Activated T-helper 1 cell treated with anti-CD3 and anti-CD28 coated beads, Interleukin-2, amount 50 U/mL, for 16 hours (primary cell): ENCODE measurements at places on chromosomes 3 and 15.

GRCh38 chr15:68413363-68414205 is 18.4 kb downstream of the ITGA11 start:
- DNase-seq: no peak

- no peak for DNase-seq
Observed at GRCh38 chr3:98213276-98213675, 46.8 kb downstream of the OR5H15 start.

DNA sequence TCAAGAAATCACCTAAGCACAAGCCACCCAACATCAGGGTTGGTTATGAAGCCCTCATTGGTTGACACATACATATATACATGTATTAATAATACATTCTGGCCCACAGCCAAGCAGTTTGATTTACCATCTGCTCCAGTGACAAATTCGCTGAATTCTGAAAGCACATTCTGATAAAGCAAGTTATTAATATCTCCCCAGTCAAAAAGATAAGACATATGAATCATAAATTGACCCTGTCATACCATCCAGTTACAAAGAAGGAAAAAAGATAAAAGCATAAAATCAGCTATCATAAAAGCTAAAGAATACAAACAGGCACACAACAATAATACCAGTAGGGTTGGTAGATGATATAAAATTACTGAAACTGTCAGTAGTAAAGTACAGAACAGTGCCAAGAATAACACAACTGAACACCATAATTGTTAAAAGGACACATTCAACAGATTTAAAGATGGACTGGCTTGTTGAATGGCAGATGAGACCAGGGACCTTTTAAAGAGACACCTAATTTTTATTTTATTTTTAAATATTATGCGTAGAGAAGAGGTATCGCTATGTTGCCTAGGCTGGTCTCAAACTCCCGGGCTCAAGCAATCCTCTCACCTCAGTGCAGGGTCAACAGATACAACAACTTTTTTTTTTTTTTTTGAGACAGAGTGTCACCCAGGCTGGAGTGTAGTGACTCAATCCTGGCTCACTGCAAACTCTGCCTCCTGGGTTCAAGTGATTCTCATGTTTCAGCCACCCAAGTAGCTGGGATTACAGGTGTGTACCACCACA is 7.7 kb downstream of the SNX4 start:
- DNase-seq: no peak

GRCh38 chr15:39579487-39580116 is 1.3 kb upstream of the THBS1 start:
- no peak for DNase-seq

GRCh38 chr3:148218222-148218621 is 479.5 kb upstream of the AGTR1 start:
- DNase-seq: no peak

DNA sequence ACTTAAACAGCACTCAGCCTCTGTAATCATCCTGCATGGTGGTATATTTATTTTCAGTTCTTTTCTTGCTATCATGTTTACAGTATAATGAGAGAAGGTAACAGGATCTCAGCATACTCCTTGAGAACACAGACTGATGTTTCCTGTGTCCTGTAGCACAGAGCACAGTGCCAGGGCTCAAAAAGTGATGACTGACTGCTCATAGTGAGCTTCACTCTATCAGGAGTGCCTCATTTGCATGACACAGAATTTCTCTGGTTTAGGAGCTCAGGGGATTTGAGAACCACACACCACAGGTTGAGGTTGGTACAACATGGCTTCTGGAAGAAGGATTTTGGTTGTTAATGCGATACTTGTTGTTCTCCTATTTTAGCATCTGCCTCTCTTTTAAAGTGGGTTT is 68.5 kb upstream of the SLC2A2 start:
- DNase-seq: no peak

- DNase-seq: no peak
Observed at GRCh38 chr15:56824175-56824574, 90.9 kb upstream of the ZNF280D start.

GRCh38 chr15:63274427-63274826 is 3.0 kb upstream of the APH1B start:
- no peak for DNase-seq

GRCh38 chr3:182465301-182466185 is 327.8 kb upstream of the ATP11B start:
- DNase-seq: no peak

DNA sequence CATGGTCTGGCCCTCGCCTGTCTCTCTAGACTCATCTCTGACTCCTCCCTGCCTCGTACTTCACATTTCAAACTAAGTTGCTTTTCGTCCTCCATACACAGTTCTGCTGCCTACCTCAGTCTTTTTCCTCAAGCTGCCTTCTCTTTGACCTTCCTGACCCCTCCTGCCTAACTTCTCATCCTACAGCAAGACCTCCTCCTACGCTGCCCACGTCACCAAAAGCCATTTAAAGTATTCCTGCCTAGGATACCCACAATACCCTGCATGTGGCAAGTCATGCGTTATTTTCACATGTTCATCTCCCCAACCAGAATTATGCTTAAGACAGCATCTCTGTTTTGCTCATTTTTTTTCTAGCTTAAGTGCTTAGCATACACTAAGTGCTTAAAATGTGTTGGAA is 56.7 kb downstream of the LHFPL4 start:
- DNase-seq: no peak

DNA sequence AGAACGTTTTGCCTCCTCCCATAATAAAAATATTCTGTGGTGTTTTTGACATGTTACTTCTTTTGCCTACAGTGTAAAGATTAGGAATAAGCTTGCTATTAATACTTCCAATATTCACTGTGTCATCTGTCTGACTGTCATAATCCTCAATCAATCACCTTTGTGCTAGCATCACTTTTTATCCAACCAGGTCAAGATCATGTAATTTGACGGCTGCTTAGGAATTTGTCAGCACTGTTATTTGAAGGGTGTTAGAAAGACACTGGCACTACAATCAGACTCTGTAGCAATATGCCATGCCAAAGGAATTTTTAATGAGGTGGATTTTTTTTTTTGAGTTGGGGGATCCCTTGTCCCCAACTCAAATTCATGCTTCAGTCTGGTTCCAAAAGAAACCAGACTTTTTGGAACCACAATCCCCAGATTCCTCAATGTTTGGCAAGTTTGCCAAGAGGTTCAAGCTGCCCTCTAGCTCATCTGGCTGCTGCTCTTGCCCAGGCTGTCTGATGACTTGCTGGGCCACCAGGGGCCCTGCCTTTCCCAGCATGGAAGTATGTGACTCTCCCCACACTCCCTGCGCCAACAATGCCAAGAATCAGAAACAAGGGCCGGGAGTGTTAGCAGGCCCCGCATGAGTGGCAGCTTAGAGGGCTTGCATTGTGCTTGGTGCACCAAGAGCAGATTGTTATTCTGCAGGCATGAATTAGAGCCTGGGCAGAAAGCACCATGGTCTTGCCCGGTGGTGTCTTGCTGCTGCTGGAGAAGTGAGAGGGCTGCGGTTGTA is 58.6 kb upstream of the TSC22D2 start:
- DNase-seq: no peak
